ACHN (cell line): ENCODE measurements at places on chromosomes 5 and 9.

DNA sequence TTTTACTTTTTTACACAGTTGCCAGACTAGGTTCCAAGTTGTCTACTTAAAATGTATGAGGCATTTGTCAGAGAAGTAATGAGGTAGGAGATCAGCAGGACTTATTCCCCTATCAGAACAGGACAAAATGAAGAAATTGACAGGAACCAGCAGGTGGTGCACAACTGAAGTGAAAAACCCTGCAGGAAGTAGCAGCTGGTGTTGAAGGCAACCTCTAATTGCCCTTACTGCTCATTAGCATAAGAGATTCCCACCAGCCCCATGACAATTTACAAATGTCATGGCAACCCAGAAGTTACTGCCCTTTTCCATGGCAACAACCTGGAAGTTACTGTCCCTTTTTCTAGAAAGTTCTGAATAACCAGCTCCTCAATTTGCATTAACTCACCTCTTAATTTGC lies 5.4 kb downstream of the PCDHB15 start:
- DNase-seq: no peak

- DNase-seq: no peak
Measured at GRCh38 chr5:149605354-149605997, 24.2 kb downstream of the ARHGEF37 start.

DNA sequence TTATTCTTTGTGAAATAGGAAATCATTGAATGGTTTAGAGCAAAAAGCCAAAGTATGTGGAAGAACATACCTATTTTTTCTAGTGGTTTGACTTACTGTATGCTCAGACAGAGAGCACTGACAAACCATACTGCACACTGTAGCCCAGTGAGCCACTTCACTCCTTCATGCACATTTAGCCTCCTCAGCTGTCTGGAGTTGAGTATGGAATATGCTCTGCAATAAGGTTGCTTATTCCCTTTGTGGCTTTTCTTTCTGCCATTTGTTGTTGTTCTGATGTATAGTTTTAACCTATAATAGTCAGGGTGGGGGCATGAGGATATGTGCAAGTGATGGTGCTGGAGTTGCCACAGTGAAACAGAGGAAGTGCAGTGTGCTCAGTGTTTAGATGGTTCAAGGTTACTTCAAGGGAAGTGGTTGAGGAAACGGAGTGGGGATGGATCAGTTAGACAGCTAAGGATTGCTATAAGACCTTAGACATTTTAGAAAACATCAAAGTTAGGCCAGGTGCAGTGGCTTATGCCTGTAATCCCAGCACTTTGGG lies 100.7 kb downstream of the CDC42SE2 start:
- DNase-seq: no peak

DNA sequence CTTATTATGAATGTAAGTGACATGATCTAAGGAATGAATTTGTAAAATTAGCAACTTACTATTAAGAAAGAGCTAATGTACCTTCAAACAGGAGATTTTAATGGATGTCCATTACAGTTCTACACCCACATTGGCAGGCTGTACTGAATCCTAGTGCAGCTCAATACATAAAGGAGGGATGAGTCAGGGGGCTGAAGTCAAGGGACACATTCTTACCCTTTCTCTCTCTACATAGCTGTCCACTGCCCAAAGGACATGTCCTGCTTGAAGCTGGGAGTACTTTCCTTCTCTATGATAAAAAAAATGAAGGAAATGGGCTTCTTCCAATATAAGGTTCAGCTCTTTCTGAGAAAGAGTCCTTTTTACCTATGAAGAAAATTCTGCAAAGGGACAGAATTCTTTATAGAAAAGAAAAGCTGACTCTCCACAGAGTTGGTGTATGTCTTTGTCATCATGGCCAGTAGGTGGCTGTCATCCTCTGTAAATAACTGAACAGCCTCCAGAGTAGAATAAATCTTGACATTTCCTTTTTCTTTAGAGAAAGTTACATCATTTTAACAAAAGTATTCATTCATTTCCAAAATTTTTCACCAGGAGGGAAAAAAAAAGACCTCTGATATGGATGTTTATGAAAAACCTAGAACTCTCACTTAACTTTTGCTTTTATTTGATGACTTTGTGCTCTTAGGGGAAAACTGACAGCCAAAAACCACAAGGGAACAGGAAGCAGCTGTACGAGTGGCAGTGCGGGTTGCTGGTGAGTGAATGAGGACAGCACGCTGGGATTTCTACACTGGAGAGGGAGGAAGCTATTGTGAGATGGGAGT lies 13.1 kb upstream of the IFNA14 start:
- no peak for DNase-seq

- DNase-seq: no peak
Measured at GRCh38 chr5:129110742-129111141, 16.2 kb downstream of the ISOC1 start.

DNA sequence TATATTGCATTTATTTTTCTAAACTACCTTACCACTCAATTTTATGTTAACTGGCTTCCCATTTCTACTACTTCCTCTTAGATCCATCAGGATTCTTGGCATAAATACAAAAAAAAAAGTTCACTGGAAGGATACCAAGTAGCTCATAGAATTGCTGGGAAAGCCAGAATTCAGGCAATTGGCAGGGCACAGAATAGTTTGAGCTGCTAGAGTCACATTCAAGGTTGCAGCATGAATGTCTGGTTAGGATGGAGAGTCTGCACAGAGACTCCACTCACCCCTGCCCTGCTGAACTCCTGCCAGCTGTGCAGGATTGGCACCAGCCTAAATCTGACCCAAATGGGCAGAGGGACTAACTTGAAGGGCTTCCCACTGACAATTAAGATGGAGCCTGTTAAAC lies 4.9 kb upstream of the AMACR start:
- DNase-seq: no peak

DNA sequence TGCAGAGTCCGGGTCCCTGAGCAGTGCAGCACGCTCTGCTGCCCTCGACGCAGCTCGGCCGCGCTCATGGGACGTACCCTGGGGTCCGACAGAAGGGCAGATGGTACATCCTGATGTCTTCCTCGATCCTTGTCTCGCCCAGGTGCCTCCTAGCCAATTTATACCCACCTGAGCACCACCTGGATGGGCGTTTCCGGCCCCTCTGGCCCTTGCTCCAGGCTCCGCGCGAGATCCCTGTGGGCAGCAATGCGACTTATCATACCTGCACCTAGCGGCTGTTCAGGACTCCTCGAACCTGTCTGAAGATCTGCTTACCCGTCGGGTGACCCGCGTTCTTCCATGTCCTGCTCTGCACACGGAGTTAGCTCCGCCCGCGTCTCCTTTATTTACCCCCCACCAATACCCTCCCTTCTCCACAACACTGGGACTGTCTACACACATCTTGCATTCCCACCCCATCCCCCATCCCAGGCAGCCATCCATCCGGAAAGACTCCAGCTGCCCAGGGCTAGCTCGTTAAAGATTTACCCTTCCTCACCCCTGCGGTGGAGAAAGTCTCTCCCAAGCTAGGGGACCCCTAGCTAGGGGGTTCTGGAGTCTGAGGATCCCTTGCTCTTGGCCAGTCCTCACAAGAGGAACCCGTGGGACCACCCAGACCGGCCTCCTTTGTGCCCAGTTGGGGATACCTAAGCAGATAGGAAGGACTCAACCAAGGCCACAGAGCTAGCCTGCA lies at the start of gene KIF12:
Gene KIF12, minus strand, starts transcription at position 357 of the 733 bp plus-strand sequence. Its CDS starts 16 bp downstream, at position 341.
- DNase-seq: peak; percentile 93
